DMS79 (cell line): ENCODE measurements at places on chromosomes 7 and 10.

GRCh38 chr10:71708301-71708703 lies 11.3 kb downstream of the C10orf105 start:
- no peak for DNase-seq

- DNase-seq = no peak
These were observed 266.5 kb upstream of the MKLN1 start for GRCh38 chr7:131061158-131061557.

- peak; percentile 52 for DNase-seq
These were observed 10.5 kb downstream of the LSM5 start for GRCh38 chr7:32479574-32480200.

DNA sequence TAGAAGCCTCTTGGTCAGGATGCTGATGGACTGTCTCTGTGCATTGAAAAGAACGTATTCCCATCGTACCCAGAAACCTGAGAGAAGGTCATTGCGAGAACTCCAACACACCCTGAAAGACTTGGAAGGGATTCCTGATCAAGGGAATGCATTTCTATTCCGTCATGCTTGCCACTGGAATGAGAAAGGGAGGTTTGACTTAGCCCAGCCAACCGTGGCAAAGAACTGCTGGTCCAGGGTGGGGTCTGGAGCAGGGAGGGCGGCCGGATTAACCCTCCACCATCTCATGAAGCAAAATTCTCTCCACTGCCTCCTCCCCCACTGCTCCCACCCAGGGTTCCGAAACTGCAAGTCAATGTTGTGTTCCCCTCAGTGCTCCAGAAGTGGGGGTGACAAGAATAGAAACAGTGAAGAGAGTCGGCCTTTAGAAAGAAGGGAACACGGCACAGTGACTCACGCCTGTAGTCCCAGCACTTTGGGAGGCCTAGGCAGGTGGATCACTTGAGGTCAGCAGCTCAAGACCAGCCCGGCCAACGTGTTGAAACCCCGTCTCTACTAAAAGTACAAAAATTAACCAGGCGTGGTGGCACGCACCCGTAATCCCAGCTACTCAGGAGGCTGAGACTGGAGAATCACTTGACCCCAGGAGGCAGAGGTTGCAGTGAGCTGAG lies 137.5 kb upstream of the MGMT start:
- no peak for DNase-seq

DNA sequence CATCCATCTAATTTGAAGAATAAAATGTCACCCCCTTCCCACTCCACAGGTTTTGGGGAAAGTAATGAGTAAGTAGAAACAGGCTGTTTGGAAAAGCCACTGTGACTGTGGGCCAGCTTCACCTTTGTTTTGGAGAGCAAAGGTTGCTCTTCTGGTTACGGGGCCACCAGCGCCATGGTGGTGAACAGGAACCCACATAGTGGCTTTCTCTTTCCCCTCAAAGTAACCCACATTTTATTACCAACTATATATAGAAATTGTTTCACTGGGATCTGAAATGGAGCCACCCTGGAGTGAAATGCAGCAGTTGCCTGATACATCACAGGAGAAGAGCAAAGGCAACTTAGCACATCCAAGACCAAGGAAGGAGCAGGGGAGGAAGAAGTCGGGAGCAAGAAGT lies 112.3 kb upstream of the EFCAB10 start:
- DNase-seq = no peak

DNA sequence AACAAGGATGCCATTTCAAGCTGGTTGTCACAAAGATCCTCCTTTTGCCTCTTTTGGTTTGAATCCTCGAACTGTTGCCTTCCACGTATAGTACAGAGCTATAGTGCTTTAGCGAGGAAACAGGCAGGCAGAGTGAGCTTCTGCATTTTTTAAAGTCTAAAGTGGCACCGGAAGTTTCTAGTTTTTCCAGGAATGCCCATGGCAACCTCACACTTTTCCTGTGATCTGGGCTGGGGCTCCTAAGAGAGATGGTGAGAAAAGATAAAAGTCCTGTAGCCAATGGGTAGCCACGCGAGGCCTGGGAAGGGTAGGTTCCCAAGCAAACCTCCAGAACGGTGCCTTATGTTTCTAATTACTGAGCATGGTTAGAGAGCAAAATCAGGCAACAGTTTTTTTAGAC lies 76.7 kb downstream of the CALD1 start:
- no peak for DNase-seq

GRCh38 chr7:101936611-101937231 lies 119.3 kb downstream of the CUX1 start:
- DNase-seq = no peak

- DNase-seq = no peak
These were observed 200.1 kb upstream of the NRG3 start for GRCh38 chr10:81674941-81675340.

- no peak for DNase-seq
These were observed 60.8 kb upstream of the GDF10 start for GRCh38 chr10:47239211-47239610.

- DNase-seq = no peak
These were observed 817.5 kb downstream of the NXPH1 start for GRCh38 chr7:9250876-9251275.

DNA sequence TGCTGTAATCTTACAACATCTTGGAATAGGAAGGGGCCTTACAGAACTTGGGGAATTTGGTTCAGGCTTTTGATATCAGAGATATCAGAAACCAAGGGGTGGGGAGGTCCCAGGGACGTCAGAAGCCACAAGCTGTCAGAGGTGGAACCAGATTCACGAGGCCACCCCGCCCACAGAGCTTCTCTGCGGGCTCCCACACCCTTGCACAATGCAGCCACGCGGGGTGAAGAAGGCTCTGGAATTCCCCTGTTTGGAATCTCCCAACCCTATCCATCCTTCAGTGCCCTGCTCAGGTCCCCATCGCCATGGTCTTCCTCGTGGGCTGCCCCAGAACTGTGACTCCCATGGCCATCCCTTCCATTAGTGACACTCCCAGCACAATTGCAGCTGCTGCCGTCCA lies 247.1 kb upstream of the SHH start:
- no peak for DNase-seq

DNA sequence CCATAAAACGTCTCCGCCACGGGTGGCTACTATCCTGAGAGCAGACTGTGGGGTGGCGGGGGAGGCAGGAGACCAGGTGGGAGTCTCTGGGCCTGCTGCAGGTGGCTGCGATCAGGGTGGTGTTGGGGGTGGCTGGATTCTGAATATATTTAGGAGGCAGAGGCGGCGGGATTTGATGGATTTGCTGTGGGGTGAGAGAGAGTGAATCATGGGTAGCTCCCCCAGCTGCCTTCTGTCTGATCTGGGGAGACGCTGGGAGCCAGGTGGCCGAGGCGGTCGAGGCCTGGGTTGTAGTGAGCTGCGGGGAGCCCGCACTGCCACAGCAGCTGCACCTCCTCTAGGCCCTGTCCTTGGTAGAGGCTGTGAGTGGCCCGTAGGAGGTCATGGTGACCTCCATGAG lies 48.2 kb upstream of the PFKFB3 start:
- DNase-seq = no peak

DNA sequence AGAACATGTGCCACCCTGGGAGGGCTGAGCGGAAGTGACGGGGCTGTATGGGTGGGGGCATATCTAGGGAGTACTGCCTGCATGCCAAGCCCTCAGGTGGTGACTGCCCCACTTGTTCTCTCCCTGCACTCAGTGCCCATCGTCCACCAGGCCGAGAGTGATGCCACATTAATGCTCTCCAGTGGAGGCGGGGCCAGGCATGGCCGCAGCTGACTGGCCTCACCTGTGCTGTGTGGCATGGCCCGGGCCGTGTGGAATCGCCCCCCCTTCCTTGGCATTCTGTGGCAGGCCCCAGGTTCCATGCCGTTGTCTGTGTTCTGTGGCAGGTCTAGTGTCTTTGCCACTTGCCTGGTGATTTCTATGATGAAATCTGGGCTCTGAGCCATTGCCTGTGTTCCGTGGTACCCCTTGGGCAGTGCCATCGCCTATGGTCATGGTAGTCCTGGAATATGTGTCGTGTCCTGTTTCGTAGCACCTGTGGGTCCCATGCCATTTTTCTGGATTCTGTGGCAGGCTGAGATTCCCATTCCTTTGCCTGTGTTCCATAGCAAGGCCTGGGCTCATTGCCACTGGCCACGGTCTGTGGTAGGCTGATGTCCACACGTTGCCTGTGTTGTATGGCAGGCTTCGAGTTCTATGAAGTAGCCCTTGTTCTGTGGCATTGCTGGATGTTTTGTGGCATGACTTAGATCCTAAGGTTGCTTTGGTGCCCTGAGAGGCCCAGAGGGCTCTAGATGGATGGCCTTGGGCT lies 8.9 kb downstream of the FLNC start:
- no peak for DNase-seq

- DNase-seq = peak; percentile 63
These were observed 39.8 kb downstream of the SPOCK2 start for GRCh38 chr10:72048450-72049124.

GRCh38 chr10:3780771-3781467 lies 4.1 kb downstream of the KLF6 start:
- DNase-seq = no peak
